Mammary microvascular endothelial cell (primary cell): ENCODE measurements at places on chromosomes 7 and 10. TPM values are rescaled to one million over a fixed set of nuclear protein-coding genes. Genes with fewer than 3 reads are reported as not detected.

Gene ZC3HAV1L
- 15.3 and 23.7 TPM in 2 replicates for total RNA-seq

Gene ITGB8
- total RNA-seq = 0.34 and 0.67 TPM in 2 replicates

Gene NEUROG3
- not detected in 2 replicates for total RNA-seq

Gene MEST
- total RNA-seq = 0.80 and 1.0 TPM in 2 replicates

Gene PTPRZ1
- not detected in 2 replicates for total RNA-seq

Gene LZTS2
- 95.7 and 124 TPM in 2 replicates for total RNA-seq

Gene VGF
- 0.07 and 0.20 TPM in 2 replicates for total RNA-seq

Gene ADIRF
- total RNA-seq = 34.7 and 71.8 TPM in 2 replicates

Gene MBL2
- not detected in 2 replicates for total RNA-seq

Gene ORC5
- 18.2 and 19.1 TPM in 2 replicates for total RNA-seq

Gene HNRNPA2B1
- total RNA-seq = 171 and 191 TPM in 2 replicates

Gene ASIC3
- total RNA-seq = not detected in 2 replicates

Gene SPOCK2
- 0.53 and 1.2 TPM in 2 replicates for total RNA-seq

Gene MYO3A
- not detected in 2 replicates for total RNA-seq

Gene STEAP1B
- total RNA-seq = 47.8 and 49.8 TPM in 2 replicates

Gene CPN1
- total RNA-seq = not detected in 2 replicates

Gene BEND7
- 8.8 and 9.6 TPM in 2 replicates for total RNA-seq

Gene BPGM
- 7.1 and 10.3 TPM in 2 replicates for total RNA-seq

Gene ACBD7
- total RNA-seq = 2.1 and 3.3 TPM in 2 replicates

Gene CDK1
- total RNA-seq = 84.0 and 89.3 TPM in 2 replicates

Gene FLNC
- total RNA-seq = 180 and 210 TPM in 2 replicates

Gene LIPF
- not detected in 2 replicates for total RNA-seq

Gene NUTM2A
- 0.79 and 0.93 TPM in 2 replicates for total RNA-seq

Gene ZNF727
- total RNA-seq = 0.07 TPM in 1 of 2 replicates, not detected in the other

Gene ADRA2A
- under 0.01 TPM in 1 of 2 replicates, not detected in the other for total RNA-seq

Gene GPR15LG
- not detected in 2 replicates for total RNA-seq

Gene CHN2
- 0.67 and 2.7 TPM in 2 replicates for total RNA-seq

Gene EVX1
- total RNA-seq = not detected in 2 replicates

Gene ACSM6
- total RNA-seq = not detected in 2 replicates

Gene PAOX
- 3.3 and 4.5 TPM in 2 replicates for total RNA-seq

Gene CALY
- total RNA-seq = not detected in 2 replicates

Gene HTR7
- total RNA-seq = not detected in 2 replicates

Gene CHAT
- total RNA-seq = not detected in 2 replicates

Gene ZWINT
- 64.2 and 71.7 TPM in 2 replicates for total RNA-seq

Gene SLC16A12
- not detected in 2 replicates for total RNA-seq

Gene IL6
- 10.2 and 11.0 TPM in 2 replicates for total RNA-seq

Gene STEAP4
- total RNA-seq = not detected in 2 replicates

Gene TPST1
- 14.9 and 15.3 TPM in 2 replicates for total RNA-seq

Gene NUDCD3
- 60.5 and 62.0 TPM in 2 replicates for total RNA-seq

Gene ATOH7
- not detected in 2 replicates for total RNA-seq

Gene LLCFC1
- not detected in 2 replicates for total RNA-seq

Gene TMEM139
- not detected in 2 replicates for total RNA-seq
